ENCODE measurements at places on chromosomes 1 and 21.

DNA sequence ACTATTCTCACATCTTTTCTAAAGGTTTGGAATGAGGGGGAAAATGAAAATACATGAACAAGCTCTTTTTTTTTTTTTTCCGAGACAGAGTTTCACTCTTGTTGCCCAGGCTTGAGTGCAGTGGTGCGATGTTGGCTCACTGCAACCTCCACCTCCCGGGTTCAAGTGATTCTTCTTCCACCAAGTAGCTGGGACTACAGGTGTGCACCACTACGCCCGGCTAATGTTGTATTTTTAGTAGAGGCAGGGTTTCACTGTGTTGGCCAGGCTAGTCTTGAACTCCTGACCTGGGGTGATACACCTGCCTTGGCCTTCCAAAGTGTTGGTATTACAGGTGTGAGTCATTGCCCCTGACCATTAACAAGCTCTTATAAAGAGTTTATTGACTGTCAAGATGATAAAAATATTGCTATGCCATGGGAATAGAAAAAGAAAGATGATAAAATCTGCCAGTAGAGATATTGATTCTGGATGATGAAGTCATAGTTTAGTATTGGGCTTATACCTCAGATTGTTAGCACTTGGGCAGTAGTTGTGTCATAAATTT, 36.6 kb downstream of the INKA2 start:
- H3K36me3 ChIP-seq = peaks cover 71% of the 10 kb centered on the region
- H3K4me3 ChIP-seq = no peak overlapping the region
- H3K27me3 ChIP-seq = no peaks in the 10 kb centered on the region
- no peak for DNase-seq

DNA sequence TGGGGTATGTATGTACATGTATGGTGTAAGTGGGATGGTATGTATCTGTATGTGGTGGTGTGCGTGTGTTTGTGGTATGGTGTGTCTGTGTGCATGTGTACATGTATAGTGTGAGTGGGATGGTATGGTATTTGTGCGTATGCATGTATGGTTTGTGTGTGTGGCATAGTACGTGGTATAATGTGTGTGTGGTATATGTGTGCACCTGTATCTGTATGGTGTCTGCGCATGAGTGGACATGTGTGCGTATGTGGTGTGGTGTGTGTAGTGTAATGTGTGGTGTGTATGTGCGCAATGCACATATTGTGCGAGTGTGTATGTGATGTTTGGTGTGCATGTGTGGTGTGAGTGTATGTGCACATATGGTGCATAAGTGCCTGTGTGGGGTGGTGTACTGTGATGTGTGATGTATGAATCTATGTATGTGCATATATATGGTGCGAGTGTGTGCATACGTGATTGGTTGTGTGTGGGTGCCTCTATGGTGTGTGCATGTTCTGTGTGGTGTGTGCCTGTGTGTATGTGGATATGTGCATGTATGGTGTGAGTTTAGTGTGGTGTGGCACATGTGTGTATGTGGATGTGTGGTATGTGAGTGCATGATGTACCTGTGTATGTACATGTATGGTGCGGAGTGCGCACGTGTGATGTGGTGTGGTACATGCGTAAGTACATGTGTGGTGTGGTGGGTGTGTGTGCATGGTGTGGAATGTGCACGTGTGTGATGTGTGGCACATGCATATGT, 38.8 kb downstream of the WDR4 start:
- DNase-seq = no peak
- H3K27ac ChIP-seq = no peak overlapping the region
- no peaks in the 10 kb centered on the region for H3K27me3 ChIP-seq
- H3K36me3 ChIP-seq = peaks cover 36% of the 10 kb centered on the region
- H3K4me3 ChIP-seq = no peak overlapping the region
- peaks cover 1% of the 10 kb centered on the region for H3K4me1 ChIP-seq

DNA sequence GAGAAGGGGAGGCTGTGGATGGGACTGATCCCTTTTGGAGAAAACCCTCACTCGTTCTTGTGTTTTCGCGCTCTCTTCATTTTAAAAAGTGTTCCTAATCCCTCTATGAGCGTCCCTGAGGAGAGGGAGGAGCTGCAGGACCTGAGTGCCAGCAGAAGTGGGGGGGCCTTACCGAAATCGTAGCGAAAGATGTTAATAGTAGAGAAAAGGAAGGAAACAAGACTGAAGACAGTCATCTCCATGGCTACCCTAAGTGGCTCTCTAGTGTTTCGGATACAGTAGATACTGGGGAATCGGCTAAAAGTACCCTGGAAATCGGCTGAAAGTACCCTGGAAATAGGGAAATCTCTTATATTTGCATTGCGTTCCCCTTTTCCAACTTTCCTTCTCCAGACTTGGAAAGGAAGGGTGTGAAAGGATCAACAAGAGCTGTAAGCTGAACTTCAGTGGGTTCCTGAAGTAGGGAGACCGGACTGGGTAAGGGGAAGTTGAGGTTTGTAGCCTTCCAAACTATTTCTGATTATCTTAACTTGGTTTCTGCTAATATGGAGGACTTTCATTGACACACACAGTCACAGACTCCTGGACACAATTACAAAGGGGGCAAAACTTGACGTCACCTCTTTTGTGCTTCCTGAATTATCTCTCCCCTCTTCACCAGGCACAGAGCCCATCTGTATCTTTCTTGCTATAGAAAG, 486 bp upstream of the DSTYK start:
- H3K4me3 ChIP-seq = peak overlapping the region; percentile 90
- no peaks in the 10 kb centered on the region for H3K36me3 ChIP-seq

- no peaks in the 10 kb centered on the region for H3K4me1 ChIP-seq
- no peak overlapping the region for H3K4me3 ChIP-seq
- no peak for DNase-seq
- no peaks in the 10 kb centered on the region for H3K27me3 ChIP-seq
- H3K27ac ChIP-seq = no peak overlapping the region
These were observed 15.0 kb upstream of the LRP8 start for GRCh38 chr1:53342735-53343470.

- DNase-seq = no peak
- no peaks in the 10 kb centered on the region for H3K27me3 ChIP-seq
- H3K36me3 ChIP-seq = peaks cover 75% of the 10 kb centered on the region
- H3K4me1 ChIP-seq = no peaks in the 10 kb centered on the region
- no peak overlapping the region for H3K27ac ChIP-seq
These were observed 67.6 kb downstream of the MTR start for GRCh38 chr1:236862615-236863211.

GRCh38 chr1:188444526-188444925, 1615.8 kb downstream of the PLA2G4A start:
- no peak for DNase-seq
- H3K27ac ChIP-seq = no peak overlapping the region
- no peak overlapping the region for H3K4me3 ChIP-seq
- H3K36me3 ChIP-seq = no peaks in the 10 kb centered on the region
- H3K27me3 ChIP-seq = no peaks in the 10 kb centered on the region

- H3K4me1 ChIP-seq = peaks cover 31% of the 10 kb centered on the region
- peak overlapping the region; percentile 93 for H3K27ac ChIP-seq
- DNase-seq = peak; percentile 80
- H3K4me3 ChIP-seq = peak overlapping the region; percentile 67
- H3K27me3 ChIP-seq = peaks cover 18% of the 10 kb centered on the region
These were observed 2.2 kb downstream of the JUN start for GRCh38 chr1:58781541-58782177.

- H3K27ac ChIP-seq = no peak overlapping the region
- no peaks in the 10 kb centered on the region for H3K27me3 ChIP-seq
- peak; percentile 9 for DNase-seq
- no peaks in the 10 kb centered on the region for H3K36me3 ChIP-seq
- H3K4me3 ChIP-seq = no peak overlapping the region
These were observed 20.5 kb upstream of the THRAP3 start for GRCh38 chr1:36203554-36204346.

- DNase-seq = no peak
- H3K4me1 ChIP-seq = no peaks in the 10 kb centered on the region
- no peaks in the 10 kb centered on the region for H3K36me3 ChIP-seq
These were observed 29.3 kb upstream of the COL6A2 start for GRCh38 chr21:46068516-46069079.

GRCh38 chr1:202821467-202821866, 10.7 kb downstream of the PCAT6 start:
- peaks cover 3% of the 10 kb centered on the region for H3K27me3 ChIP-seq
- H3K36me3 ChIP-seq = no peaks in the 10 kb centered on the region
- H3K27ac ChIP-seq = no peak overlapping the region
- H3K4me3 ChIP-seq = no peak overlapping the region

DNA sequence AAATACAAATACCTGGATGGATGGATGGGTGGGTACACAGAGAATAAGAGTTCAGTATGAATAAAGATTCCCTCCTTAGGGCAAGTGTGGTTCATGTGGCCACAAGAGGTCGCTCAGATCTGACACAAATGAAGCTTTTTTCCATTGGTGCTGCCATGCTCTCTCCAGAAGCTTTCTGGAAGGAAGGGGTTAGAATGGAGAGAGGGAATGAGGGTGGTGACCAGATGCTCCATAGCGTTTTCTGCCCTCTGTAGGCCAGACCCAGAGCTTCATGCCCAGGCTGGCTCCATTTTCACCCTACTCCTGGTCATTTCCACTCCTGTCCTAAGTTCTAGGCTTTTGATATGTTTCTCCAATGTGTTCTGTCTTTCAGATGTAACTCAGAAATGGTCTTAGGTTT, 3.3 kb upstream of the FCRL6 start:
- no peaks in the 10 kb centered on the region for H3K27me3 ChIP-seq
- H3K36me3 ChIP-seq = no peaks in the 10 kb centered on the region
- H3K4me3 ChIP-seq = no peak overlapping the region
- peaks cover 5% of the 10 kb centered on the region for H3K4me1 ChIP-seq
- peak; percentile 86 for DNase-seq

DNA sequence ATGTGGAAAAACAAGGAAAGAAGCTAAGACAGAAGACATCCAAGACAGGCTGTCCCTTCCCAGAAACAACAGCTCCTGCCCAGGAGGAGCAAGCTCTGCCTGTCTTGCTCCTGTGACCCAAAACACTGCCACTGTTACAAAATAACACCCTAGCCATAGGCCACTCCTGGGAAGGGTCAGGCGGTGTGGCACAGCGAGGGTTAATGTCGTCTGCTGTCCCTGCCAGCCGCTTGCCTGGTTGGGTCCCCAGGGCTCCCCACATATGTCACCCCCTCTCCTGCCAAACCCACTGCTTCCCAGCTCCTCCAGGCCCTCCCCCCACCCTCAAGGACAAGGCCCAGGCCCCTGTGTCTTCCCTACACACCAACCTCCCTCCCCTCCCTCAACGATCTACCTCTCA, 3.9 kb upstream of the NHLH1 start:
- no peak overlapping the region for H3K27ac ChIP-seq
- DNase-seq = no peak

GRCh38 chr1:201686714-201687455, 142.1 kb upstream of the IPO9 start:
- H3K4me1 ChIP-seq = peaks cover 4% of the 10 kb centered on the region
- no peak overlapping the region for H3K4me3 ChIP-seq
- no peaks in the 10 kb centered on the region for H3K27me3 ChIP-seq
- no peak overlapping the region for H3K27ac ChIP-seq
- no peaks in the 10 kb centered on the region for H3K36me3 ChIP-seq
- peak; percentile 29 for DNase-seq

- H3K27ac ChIP-seq = no peak overlapping the region
- peak; percentile 67 for DNase-seq
These were observed 64.0 kb upstream of the HMCN1 start for GRCh38 chr1:185670187-185670627.

- no peak overlapping the region for H3K4me3 ChIP-seq
- DNase-seq = no peak
- peaks cover 21% of the 10 kb centered on the region for H3K27me3 ChIP-seq
- H3K36me3 ChIP-seq = no peaks in the 10 kb centered on the region
- no peaks in the 10 kb centered on the region for H3K4me1 ChIP-seq
These were observed 215.5 kb downstream of the GRIK3 start for GRCh38 chr1:36818771-36819170.

DNA sequence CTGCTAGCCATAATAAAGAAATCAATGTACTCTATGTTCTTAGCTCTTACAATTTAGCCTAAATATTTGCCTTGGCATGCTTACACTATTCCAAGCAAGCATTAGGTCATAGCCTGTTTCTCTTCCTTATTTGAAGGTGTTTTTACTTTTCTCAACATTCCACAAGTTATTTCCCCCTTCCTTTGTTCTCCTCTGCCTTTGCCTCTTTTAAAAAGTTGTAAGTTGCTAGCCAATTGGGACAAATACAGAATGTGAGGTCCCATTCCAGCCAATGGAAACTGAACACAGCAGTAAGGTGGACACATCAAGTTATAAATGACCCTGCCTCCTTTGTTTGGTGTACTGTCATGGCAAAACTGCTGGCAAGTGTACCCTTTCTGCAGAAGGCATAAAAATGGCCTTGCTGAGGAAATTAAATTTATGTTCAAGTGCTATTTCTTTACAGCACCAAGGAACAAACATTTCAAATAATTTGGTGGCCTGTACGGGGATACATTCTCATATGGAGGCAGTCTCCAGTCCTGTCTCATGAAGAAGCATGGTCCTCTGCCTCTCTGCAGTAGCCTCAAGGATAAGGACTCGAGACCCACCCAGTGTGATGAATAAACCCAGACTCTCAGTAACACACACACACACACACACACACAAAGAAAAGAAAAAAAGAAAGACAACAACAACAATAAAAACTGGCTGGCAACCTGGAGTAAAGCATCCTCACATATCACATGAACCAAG, 28.8 kb upstream of the FMO1 start:
- no peak for DNase-seq
- H3K27ac ChIP-seq = no peak overlapping the region
- H3K27me3 ChIP-seq = peaks cover 3% of the 10 kb centered on the region
- H3K36me3 ChIP-seq = no peaks in the 10 kb centered on the region
- H3K4me1 ChIP-seq = no peaks in the 10 kb centered on the region
- H3K4me3 ChIP-seq = no peak overlapping the region

DNA sequence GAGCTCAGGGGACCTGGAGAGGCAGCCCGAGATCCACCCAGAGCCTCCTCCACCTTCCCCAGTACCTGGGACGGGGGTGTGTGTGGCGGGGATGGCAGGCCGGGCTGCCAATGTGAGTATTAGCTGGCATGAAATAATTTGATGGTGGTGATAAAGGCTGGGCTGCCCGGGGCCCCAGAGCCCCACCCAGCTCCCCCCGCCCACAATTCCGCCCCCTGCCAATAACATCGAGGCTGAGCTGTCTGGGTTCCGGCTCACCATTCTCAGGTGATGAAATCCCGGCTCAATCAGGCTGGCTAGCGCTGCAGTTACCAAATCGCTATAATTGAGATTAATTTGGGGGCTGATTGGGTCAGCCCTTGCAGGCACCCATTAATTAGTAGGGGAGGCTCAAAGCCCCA, 103.8 kb upstream of the CASZ1 start:
- peaks cover 43% of the 10 kb centered on the region for H3K4me1 ChIP-seq
- H3K27ac ChIP-seq = no peak overlapping the region
- no peak overlapping the region for H3K4me3 ChIP-seq
- H3K27me3 ChIP-seq = no peaks in the 10 kb centered on the region
- H3K36me3 ChIP-seq = no peaks in the 10 kb centered on the region

DNA sequence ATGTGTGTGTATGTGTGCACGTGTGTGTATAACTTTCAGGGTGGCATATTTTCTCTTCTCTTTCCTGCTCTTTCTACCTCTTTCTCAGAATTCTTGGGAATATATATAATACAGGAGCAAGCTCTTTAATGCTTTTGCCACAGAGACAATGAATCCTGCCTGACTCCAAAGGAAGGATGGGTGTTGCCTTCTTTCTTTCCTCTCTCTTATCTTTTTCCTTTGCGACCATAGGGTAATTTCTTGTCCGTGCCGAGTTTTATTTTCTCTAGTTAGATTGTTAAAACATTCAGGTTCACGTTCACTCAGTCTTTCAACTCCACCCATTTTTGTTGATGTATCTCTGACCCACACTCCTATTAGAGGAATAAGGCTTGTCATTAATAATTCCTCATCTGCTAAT, 129.0 kb upstream of the C1orf21 start:
- no peaks in the 10 kb centered on the region for H3K4me1 ChIP-seq
- H3K4me3 ChIP-seq = no peak overlapping the region
- H3K27ac ChIP-seq = no peak overlapping the region
